ENCODE measurements at places on chromosomes 3 and 15. TPM values are rescaled to one million over a fixed set of nuclear protein-coding genes. Genes with fewer than 3 reads are reported as not detected.

Gene FEM1B
- total RNA-seq = 55.8 TPM

Gene KY
- total RNA-seq = 16.0 TPM

DNA sequence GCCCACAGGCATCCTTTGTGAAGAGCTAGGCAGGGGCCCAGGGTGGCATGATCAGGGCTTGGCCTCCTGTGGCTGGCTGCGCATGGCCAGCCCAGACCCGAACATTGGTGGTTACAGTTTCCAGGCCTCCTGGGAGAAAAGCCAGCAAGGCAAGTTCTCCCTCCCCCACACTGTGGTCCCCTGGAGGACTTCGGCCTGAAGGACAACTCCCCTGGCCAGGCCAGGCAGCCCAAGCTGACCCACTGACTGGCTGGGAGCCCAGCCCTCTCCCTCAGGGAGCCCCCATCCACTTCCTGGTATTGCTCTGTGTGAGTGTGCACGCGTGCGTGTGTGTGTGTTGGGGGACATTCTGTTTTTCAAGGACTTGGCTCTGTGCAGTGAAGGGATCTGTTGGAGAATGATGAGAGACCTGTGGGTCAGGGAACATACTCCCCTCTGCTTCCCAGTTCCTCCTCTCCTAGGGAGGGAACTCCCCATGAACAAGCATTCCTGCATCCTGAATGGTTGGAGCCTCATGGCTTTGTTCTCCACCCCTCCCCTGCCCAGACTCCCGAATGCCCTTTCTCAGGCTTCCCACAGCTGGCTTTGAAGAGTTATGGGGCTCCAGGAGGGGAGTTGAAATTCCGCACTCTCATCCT is 29.5 kb downstream of the CORO2B start:
- peak; percentile 55 for DNase-seq

Gene SHC4
- 0.42 TPM for total RNA-seq

GRCh38 chr3:29453284-29454001 is 172.6 kb downstream of the RBMS3 start:
- peak; percentile 79 for DNase-seq

Gene FOXB1
- not detected for total RNA-seq

Gene LSAMP
- 24.6 TPM for total RNA-seq

DNA sequence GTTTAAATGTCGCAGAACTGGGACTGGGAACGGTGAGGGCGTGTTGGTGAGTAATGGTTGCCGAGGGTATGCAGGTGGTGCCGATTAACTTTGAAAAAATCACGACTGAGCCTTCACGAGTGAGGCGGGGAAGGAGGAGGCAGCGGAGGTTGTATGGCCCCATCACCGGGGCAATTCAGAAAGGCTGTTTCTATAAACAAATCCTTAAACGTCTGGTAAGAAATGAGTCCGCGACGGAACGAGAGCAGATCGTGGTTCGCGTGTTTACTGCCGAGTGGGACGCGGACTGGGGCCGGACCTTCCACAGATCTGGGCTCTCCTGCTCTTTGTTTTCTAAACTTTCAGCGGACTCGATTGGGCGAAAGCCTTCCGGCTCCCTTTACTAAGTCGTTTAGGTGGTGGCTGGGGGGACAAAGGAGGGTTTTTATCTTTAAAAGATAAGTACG is 2.7 kb downstream of the IGF1R start:
- no peak for DNase-seq

DNA sequence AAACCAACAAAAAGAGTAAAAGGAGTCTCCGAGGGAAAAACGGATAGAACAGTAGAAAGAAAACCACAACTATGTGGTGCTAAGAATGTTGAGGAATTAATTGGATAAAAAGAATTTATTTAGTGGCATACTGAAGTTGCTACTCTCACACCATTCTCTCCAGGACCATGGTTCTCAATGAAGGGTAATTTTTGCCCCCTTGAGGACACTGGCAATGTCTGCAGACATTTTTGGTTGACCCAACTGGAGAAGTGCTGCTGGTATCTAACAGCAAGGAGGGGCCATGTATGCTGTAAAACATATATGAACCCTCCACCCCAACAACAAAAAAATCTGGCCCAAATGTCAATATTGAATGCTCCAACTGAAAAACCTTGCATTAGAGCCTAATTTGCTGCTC is 85.9 kb upstream of the CSPG5 start:
- DNase-seq = no peak

DNA sequence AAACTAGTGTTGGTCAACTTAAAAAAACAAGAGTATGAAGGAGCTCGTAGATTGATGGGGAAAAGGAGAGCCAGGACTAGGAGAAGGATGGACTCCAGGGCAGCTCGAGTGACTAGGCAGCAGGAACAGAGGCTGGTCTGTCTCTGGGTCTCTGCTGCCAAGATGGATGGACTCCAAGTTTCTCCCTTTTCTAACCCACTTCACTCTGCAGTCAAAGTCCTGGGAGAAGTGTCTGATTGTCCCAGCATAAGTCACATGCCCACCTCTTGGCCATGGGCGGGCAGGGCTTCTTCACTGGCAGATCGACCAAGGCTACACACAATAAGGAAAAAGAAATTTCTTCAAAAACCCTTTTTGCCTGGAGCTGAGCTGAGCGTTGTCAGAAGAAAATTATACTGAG is 9.2 kb upstream of the EPB42 start:
- DNase-seq = no peak

Gene MCTP2
- total RNA-seq = 20.8 TPM

Gene CHDH
- total RNA-seq = 4.8 TPM

GRCh38 chr3:156431334-156432124 is 123.4 kb downstream of the SSR3 start:
- DNase-seq = no peak

Gene GOLGA8O
- 0.39 TPM for total RNA-seq

DNA sequence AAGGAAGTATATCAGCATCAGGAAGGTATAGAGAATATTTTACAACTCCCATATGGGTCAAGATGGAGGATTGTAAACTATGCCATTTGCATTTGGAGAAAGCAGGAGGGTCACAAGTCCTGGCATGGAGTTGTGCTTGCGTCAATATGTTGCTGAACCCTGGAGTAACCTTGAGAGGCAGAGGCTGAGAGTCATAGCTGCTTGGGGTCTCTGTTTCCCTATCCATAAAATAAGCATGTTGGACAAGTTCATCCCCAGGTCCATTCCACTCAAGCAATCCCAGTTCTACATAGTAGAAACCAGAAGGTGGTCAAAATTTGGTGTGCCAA is 273.6 kb downstream of the MECOM start:
- no peak for DNase-seq

Gene SPTSSB
- total RNA-seq = 0.97 TPM

Gene CPN2
- total RNA-seq = 1.4 TPM

DNA sequence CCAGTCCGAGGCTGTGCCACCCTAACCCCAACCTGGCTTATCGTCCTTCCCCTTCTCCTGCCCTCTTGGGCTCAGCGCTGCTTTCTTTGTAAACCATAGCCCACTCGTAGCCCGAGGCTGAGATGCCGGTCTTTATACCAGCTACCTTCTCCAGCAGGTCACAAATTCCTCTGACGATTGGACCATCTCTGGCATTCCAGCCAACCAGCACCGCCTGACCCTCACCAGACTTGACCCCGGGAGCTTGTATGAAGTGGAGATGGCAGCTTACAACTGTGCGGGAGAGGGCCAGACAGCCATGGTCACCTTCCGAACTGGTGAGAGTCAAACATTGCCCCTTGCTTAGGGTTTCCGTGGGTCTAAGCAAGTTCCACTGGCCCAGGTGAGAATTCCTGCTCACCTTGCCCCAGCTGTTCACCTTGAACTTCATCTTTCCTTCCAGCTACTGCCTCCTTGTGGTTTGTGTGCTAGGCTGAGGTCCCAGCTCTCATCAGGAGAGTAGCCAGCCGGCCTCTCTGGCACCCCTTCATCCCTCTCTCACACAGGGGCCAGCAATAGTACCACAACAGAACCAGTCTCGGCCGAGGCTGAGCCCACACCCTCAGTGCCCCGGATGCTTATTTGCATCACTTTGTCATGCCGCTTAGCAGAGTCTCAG is 66.7 kb downstream of the BOC start:
- DNase-seq = no peak

GRCh38 chr3:197392961-197393360 is 94.5 kb upstream of the DLG1 start:
- no peak for DNase-seq

GRCh38 chr3:136390574-136390973 is 140.4 kb downstream of the PCCB start:
- no peak for DNase-seq

GRCh38 chr3:41137686-41138111 is 61.6 kb upstream of the CTNNB1 start:
- no peak for DNase-seq

DNA sequence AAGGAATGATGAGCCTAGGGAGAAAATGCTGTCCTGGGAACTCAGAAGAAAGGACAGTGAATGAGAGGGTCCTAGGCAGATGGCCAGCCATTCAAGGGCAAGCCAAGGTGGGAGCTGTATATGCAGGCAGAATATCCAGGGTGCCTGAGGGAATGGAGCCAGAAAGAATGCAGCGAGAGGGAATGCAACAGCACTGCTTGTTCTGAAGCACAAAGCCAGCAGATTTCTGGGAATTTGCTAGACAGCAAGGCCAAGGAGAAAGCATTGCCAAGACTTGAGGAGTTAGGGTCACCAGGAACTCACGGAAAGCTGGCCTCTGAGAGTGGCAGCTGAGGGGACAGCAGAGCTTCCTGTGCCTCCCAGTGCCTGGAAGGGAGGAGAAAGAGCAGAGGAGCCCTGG is 200.6 kb downstream of the MYRIP start:
- DNase-seq = no peak

GRCh38 chr3:165805946-165806561 is 31.2 kb downstream of the BCHE start:
- DNase-seq = no peak

GRCh38 chr3:4799266-4800256 is 179.7 kb upstream of the BHLHE40 start:
- DNase-seq = no peak

DNA sequence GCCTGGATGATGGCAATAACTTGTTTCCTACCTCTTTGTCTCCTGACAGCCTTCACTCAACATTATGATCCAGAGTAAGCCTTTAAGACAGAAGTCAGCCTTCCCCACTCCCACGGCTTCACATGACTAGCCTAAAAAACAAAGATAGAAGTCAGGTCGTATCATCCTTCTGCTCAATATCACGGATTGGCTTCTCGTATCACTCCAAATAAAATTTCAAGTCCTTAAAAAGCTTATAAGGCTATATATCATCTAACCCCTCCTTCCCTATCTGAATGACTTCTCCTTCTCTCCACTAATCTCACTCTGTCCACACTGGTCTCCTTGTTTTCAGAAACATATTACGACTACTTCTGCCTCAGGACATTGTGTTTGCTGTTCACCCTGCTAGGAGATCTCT is 47.7 kb upstream of the AP4E1 start:
- no peak for DNase-seq

GRCh38 chr3:140011611-140012277 is 76.8 kb downstream of the CLSTN2 start:
- no peak for DNase-seq

Gene TMC3
- not detected for total RNA-seq

DNA sequence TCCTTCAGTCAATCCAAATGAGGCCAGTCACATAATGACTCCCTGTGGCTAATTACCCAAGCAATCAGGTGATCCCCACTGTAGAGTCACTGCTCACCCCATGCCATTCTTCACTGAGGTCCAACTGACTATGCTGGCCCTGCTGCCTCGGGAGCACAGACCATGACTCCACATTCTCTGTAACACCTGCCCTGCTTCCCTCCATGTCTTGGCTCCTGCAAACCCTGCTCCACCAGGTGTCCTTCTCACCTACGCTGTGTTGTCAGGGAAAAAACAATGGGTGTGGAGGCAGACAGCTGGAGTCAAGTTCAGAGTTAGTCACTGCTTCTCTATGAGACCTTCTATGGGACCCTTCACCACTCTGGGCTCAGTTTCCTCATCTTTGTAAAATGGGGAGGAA is 6.1 kb upstream of the SFMBT1 start:
- DNase-seq = no peak

GRCh38 chr15:40080847-40081246 is 27.8 kb downstream of the BMF start:
- no peak for DNase-seq

DNA sequence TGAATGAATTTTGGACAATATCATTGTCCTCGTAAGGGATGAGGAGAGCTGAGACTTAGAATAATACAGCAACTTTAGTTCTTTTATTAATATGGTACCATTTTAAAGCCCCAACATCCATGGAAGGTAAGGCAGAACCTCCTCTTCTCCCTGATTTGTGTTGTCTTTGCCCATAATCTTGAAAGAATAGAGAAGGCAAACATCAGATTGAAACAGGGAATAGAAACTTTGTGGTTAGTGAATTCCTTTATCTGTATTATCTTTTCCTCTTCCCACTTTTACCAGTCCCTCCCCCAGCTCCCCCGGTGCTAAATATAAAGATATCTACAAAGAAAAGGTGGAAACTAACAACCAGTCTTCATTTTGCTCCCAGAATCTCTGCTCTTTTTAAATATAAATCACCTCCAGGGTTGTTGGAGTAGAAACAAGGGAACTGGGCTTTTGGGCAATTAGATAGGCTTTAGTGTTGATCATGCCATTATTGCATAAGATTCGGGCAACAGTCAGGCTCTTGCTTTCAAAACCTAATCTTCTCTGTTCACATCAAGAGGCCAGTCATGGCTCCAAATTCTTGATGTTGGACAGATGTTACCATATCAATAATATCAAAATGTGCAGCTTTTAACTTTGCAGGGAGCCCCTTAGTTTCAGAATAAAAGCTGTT is 32.5 kb downstream of the ITPR1 start:
- DNase-seq = no peak

Gene TEX55
- total RNA-seq = not detected
